Activated CD8-positive, alpha-beta T cell treated with anti-CD3 and anti-CD28 coated beads, Interleukin-2, amount 10 ng/mL, durations not matched to agents 7 days and 5 days (primary cell): ENCODE measurements at places on chromosomes 5 and 9.

DNA sequence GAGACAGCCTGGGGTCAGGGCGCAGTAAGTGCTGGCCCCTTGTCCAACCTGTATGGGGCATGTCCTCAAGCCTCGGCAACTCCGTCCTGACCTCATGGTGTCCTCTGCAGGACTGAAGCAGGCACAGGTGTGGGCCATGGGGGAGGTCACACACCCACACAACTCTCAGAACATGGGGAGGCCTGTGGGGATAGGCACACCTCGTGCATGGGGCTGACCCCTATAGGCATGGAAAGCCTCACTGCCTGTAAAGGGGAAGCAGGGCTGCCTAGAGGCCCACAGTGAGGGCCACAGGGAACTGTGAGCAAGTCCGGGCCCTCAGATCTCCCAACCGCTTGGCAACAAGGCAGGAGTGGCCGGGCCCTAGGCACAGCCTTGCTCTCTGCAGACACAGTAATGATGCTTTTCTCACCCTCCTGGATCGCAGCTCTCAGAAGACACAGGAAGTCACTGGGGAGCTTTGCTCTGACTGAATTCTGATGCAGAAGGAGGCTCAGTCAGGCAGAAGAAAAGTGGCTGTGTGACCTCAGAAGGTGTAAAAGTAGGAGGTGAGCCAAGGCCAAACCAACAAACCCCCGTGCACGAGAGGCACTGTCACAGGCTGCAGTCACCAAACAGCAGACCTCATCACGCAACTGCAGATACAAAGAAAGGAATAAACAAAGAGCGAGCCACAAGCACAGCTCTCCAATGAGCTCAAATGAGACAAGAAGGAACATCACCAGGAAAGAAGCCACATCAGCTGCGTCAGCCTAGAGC, 5.4 kb downstream of the IPPK start:
- peak; percentile 79 for DNase-seq

DNA sequence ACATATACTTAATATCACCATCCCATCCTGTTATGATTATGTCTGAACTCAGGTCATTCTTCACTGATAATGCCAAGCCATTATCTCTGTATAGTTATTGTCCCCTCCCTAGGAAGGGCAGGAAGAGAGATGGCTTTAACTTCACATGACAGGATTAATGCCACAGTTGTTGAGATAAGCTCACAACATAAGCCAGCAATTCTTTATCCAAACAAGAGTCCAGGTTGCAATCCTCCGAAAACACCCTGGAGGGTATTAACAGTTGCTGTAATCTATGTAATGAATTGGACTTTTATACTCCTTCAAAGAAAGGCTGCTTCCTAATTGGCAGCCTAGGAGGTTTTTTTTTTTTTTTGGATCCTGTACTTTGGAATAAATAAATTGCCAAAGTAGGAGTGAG, 779.4 kb downstream of the SEMA5A start:
- no peak for DNase-seq

GRCh38 chr5:127549551-127549950, 32.1 kb downstream of the PRRC1 start:
- DNase-seq: no peak

- no peak for DNase-seq
Measured at GRCh38 chr5:177018341-177018740, 4.2 kb upstream of the ZNF346 start.

DNA sequence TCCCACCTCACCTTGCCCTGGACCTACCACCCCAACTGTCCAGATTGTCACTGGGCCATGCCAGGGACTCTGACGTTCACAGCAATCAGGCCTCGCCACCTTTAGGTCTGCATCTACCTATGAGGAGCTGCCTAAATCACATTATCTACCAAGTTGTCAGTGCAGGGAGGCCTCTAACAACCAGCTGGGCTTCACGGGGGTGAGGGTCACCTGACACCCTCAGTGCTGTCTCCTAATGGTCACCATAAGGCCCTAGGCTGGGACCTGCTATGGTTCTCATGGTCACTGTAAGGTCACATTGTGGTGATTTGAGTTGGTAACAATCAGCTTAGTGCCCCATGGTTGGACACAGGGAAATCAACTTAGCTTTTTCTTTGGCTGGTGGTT, 119.2 kb upstream of the CXCL14 start:
- DNase-seq: no peak

DNA sequence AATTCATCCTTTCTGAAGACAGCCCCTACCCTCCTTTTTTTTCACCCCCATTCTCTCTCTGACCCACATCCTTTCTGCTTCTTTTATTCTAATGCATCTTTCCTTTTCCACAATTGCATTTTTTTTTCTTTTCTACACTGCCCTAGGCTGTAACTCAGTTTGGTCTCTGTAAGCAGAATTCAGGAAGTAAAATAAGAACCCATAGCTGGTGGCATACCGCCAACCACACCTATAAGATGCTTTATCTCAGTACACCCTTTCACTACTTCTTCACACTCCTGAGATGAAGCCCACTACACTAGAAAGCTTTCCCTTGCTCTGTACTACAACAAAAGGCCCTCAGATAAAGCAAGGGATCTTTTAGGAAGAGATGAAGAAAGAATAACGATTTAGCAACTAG, 16.1 kb upstream of the TSSK1B start:
- no peak for DNase-seq

GRCh38 chr9:83920469-83920926, 734 bp downstream of the KIF27 start:
- DNase-seq: no peak

- peak; percentile 87 for DNase-seq
Measured at GRCh38 chr5:42951293-42951840, 88.8 kb downstream of the ANXA2R start.

DNA sequence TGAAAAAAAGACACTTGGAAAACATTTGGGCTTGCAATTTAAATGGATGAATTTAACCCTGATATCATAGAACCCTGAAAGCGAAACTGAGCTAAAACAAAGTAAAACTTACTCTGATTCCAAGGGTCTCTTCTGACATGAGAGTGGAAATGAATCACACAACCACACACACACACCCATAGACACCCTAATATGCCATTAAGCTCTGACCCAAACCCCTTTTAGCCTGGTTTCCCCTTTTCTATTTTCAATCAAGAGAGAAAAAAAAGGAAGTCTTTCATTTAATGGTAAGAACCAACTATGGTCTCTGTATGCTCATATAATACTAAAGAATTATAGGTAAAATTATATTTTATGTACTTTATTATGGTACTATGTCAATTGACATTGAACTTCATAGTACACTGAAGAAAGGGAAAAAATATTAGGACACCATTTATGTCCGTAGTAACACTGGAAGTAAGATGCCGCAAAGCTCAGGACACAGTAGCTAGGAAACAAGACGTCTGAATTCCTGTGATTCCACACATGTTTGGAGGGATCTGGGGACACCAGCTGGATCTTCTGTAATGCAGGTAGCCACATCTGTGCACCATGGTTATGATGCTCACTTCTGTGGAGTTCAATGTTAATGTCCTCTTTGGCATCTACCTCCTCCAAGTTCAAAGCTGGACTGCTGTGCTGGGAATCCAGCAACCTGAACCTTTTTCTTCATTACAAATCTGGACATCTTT, 95.8 kb downstream of the PCSK1 start:
- DNase-seq: no peak

DNA sequence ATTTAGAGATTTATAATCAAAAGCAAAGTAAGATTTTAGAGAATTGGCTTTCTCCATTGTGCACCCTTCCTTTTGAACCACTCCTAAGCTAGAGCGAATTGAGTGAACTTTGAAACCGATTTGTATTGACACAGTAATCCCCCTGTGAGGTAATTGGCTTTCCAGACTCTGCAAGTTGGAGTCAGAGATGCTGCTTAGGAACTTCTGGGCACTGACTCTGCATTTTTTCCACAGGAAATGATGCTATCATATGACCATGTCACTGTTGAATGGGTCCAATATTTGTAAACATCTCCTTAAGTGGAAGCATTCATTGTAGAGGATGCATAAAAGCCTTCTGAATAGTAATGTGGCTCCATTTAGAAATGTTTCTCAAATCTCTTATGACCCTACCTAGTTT, 394.4 kb upstream of the ZNF608 start:
- DNase-seq: no peak

DNA sequence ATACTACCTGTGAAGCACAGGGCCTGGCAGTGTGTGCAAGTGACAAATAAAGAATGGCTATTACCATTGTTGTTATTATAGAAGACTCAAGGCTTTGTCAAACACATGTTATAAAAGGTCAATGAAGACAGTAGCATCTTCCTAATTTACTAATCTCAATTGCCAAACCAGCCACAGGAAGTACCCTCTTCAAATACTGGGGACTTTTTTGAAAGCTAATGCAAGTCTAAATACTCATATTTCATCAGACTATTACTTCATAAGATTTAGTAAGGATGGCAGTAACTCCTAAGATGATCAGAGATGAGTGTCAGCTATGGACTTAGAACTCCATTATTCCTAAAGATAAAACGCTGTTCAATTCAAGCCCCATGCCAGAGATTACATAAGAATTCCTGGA, 43.0 kb downstream of the GNAQ start:
- DNase-seq: no peak

- DNase-seq: no peak
Measured at GRCh38 chr5:15550502-15551112, 50.6 kb downstream of the FBXL7 start.

DNA sequence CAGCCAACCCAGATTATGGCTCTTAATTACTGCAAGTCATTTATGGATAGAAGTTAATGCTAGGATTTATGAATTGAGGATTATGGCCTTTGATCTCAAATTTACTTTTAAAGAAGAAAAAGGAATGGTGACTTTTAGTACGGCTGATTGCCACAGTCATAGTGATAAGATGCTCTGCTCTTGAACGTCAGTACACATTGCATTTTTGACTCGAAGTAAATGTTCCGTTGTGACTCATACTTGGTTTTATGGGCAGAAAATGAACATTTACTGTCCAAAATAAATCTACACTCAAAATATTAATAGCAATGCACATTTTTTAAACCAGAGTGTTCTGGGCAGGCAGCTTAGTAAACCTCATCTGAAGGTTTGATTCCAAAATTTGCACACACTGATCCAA, 830 bp downstream of the ADAMTSL1 start:
- DNase-seq: no peak

GRCh38 chr5:168234133-168234532, 57.3 kb upstream of the WWC1 start:
- no peak for DNase-seq

GRCh38 chr9:113228130-113228665, 6.9 kb downstream of the SLC31A1 start:
- no peak for DNase-seq

DNA sequence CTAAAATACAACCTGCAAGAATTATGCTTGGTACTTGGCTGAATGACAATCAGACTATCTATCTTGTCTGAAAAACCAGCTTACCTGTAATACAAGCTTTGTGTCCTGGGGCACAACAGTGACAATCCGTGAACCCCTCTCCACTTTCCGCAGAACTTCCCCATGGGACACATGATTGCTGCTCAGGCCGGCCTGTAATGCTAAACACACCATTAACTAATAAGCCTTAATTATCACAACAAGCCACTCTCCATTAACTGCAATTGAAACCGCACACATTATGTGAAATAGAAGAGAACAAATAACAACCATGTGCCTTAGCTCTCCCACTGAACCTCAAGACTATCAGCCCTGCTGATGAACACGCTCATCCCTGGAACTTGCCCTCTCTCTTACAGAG, 33.7 kb downstream of the ELP1 start:
- no peak for DNase-seq

- peak; percentile 40 for DNase-seq
Measured at GRCh38 chr9:137452006-137452760, 7.0 kb downstream of the NSMF start.

- DNase-seq: peak; percentile 67
Measured at GRCh38 chr9:133148199-133149129, 15.2 kb downstream of the GBGT1 start.

DNA sequence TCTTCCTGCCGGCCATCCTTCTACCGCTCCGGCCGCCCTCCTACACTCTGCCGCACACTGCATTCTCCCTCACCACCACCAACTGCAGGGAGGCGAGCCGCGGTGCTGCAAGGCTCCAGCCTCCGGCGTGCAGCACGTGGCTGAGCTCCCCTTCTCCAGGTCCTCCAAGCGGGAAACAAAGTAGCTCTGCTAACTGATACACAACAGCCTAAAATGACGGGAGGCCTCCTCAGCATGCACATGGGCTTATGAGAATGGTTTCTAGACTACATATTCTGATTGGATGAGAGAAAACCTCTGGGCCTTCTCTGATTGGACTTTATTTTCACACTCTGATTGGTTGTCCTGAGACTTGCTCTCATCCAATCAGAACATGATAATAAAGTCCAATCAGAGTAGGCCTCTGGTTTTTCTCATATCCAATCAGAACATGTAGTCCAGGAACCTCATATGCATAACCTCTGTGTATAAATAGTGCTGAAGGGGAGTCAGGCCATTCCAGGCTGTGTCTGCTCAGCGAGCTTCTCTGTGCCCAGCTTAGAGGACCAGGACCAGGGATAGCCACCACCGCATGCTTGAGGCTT, 27.0 kb upstream of the ZNF354B start:
- no peak for DNase-seq

- no peak for DNase-seq
Measured at GRCh38 chr5:90248640-90249039, 160.9 kb downstream of the CETN3 start.

- no peak for DNase-seq
Measured at GRCh38 chr5:94778299-94778698, 159.8 kb downstream of the SLF1 start.

DNA sequence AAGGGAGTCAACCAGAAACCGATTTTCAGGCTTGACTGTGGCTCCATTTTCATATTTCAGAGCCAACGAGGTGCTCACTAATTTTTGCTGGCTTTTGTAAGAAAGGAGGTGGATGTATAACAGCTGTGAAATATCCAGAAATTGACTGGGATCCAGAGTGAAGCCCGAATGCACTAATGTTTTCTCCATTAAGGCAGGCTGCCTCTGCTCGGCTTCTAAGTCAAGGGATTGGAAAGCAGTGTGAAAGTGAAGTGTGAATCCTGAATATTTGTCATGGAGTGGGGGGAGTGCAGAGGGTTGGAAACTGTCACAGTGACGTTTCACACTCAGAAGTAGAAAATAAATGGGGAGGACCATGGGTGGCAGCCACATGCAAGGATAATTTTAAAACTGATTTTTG, 237.4 kb downstream of the GOLPH3 start:
- no peak for DNase-seq

DNA sequence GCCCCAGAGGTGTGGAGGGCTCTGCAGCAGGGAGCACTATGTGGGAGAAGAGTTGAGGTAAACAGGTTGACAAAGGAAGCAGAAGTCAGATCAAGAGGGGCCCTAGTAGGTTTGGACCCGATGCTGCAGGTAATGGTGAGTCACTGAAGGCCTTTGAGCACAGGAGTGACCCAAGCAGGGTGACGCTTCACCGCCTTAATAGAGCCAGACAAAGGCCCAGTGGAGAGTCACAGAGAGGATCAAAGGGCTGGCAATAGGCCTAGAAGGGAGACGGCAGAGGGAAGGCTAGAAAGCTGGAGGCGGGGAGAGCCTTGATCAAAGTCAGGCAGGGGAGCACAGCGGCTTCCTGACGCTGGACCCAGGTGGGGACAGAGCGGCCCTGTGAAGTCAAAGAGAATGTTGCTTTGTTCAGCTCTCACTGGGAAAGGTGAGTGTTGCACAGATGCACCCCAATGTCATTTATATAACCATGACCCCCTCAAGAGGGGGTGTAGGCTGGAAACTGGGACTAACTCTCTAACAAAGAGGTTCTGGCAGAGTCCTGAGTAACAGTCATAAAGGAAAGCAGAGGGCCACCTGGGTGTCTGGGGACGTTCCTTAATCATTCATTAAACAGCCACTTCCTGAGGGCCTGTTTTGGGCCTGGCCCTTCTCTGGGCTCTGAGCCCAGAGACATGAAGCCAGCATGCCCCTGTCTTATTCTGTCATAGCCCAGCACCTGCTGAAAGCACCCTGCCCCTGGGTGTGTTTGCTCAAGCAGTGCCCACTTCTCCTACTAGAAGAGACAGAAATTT, 9.8 kb upstream of the CPLX2 start:
- DNase-seq: no peak
